NCI-H510A treated with DMSO at 0.1 percent for 48 hours (cell line): ENCODE measurements at places on chromosomes 12 and 14.

DNA sequence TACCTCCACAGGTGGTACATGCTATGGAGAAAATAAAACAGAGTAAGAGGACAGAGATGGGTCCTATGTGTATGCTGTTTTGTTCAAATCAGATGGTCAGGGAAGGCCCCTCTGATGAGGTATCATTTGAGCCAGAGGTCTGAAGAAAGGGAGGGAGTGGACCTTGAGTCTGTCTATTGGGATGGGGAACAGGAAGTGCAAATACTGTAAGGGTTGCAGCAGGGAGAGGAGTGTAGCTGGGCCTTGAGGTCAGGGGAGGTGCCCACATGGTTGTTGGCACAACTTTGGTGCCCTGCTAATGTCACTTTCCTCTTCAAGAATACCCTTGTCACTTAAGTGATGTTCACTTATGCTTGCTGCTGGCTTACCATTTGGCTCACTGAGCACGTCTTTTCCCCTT lies 83.3 kb downstream of the PRKCH start:
- no peak for DNase-seq

DNA sequence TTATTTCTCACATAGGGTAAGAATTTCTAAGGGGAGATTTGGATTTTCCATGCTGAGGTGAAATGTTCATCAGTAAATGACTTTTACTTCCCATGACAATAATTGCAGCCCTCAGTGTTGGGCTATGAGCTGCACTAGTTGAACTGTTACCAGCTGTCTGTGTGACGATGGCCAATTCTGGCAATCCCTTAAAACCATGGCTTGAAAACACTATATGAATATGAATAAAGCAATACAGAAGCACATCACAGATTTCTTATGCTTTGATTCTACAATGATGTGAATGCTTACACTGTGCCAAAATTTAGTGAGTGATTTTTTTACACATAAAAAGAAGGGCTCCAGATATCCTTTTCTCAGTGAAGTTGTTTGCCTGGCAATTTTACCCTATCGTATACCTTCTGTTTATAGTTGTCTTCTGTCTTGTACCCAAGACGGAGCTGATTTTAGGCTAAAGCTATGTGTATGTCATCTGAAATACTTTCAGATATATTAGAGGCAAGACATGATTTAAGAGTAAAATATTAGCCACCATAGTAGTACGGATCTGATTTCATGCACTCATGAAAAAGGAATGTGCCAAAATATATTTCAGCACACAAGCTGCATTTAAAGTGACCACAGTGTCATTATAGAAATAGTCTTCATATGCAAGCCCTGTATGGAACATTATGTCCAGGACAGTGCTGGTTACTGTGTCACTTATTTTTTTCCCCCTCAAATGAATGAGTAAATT lies 52.0 kb downstream of the SLC38A4 start:
- DNase-seq = no peak

GRCh38 chr14:89004166-89004565 lies 179.7 kb downstream of the TTC8 start:
- DNase-seq = no peak

GRCh38 chr12:60195483-60195882 lies 599.7 kb downstream of the SLC16A7 start:
- DNase-seq = no peak

GRCh38 chr12:55955800-55956508 lies 9.9 kb downstream of the PMEL start:
- DNase-seq = no peak

DNA sequence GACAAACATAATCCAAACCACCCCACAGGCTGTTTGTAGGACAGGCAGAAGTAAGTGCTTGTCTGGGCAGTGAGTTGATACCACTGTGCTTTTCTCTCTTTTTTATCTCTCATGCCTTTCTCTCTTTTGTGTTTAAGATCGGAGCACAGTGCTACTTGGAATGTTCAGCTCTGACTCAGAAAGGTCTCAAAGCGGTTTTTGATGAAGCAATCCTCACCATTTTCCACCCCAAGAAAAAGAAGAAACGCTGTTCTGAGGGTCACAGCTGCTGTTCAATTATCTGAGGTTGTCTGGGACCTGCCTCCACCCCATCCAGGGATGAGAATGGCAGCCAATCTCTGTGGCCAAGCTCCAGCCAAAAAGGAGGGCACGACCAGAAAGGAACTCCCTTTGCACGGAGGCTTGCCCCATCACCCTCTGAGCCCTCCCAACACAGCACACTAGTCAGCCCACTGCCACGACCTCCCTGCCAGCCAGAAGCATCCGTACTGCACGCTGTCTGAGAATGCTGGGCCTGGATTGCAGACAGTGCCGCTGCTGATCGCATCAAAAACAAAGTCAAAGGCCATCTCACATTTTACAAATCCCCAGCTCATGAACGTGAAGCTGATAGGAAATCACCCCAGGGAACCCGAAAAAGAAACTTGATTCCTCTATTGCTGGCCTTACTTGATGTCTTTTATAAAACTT lies 27.8 kb downstream of the GPHB5 start:
- DNase-seq = no peak

DNA sequence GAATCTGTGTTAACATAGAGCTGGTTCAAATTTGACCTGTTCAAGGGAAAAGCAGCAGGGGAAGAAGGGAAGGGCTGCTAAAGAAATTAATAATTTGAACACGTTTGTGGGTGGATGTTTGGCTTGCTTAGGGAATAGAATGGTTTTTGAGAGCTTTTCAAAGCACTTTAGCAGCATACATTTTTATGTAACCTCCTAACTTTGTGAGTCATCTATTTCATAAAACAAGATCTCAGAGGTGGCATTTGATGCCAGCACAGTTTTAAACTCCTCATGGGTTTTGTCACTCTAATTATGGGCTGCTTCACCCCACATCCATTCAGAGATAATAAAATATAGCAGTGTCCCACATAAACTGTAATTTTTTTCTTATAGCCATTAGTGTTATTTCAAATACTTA lies 143.8 kb downstream of the ACSS3 start:
- DNase-seq = no peak

DNA sequence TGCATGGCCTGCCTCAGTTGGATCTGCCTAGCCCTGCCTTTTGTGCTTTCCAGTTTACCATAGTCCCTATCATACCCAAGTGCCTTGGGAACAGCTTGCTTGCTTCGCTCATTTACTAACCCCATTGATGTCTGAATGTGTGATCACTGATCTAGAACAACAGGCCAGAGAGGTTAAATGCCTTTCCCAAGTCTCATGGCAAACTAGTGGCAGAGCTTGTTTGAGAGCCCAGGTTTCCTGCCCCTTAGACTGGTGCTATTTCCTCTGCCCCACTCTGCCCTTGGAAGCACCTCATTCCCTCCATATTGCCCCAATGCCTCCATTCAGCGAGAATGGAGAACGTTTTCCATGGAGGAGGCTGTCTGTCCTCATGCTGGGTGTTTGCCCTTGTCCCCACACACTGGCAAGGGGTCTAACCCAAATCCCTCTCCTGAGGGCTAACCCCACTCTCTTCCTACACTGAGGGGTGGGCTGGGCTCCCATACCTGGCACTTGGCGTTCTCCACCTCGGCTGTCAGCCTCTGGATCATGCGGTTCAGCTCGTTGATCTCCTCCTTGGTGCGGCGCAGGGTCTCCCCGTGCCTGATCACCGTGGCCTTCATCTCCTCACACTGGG lies 19.8 kb downstream of the KRT7 start:
- DNase-seq = no peak

DNA sequence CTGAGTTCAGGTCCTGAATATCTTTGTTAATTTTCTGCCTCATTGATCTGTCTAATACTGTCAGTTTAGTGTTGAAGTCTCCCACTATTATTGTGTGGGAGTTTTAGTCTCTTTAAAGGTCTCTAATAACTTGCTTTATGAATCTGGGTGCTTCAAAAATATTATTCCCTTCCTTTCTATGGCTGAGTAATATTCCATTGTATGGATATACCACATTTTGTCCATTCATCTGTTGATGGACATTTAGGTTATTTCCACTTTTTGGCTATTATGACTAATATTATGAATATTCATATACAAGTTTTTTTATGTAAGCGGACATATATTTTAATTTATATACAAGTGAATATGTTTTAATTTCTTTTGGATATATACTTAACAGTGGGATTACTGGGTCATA lies 82.7 kb downstream of the SDR9C7 start:
- no peak for DNase-seq

GRCh38 chr12:60021235-60021634 lies 425.4 kb downstream of the SLC16A7 start:
- no peak for DNase-seq

DNA sequence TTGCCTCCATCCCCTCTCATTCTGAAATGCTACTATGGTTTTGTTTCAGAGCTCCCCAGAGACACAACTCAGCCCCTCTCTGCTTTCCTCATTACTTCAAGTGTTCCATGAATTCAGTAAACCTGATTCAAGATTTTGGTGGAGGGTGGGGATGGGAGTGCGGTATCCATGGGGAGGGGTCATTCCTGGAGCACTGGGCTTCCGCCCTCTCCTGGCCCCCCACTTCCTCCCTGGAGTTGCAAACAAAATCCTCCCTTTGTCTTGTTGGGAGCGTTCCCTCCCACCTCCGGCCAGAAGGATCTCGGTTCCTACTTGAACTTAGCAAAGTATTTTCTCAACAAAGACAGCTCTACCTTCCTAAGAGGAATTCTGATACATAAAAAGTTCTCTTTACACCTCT lies 71.8 kb upstream of the LTA4H start:
- no peak for DNase-seq

GRCh38 chr12:115213538-115214016 lies 529.6 kb upstream of the TBX3 start:
- DNase-seq = no peak

GRCh38 chr12:91852634-91853033 lies 293.0 kb downstream of the BTG1 start:
- DNase-seq = no peak

- no peak for DNase-seq
Measured at GRCh38 chr12:106138357-106138632, 459 bp downstream of the NUAK1 start.

GRCh38 chr14:60563113-60563512 lies 54.2 kb downstream of the SIX6 start:
- no peak for DNase-seq

GRCh38 chr14:76261371-76261811 lies 109.7 kb downstream of the GPATCH2L start:
- no peak for DNase-seq
